ENCODE measurements at places on chromosomes 16 and 17. TPM values are rescaled to one million over a fixed set of nuclear protein-coding genes. Genes with fewer than 3 reads are reported as not detected.

MYCBPAP gene
- 4.1 TPM for total RNA-seq

OR4D1 gene
- total RNA-seq, result not detected

CCL8 gene
- 1.2 TPM for total RNA-seq

ARHGAP23 gene
- total RNA-seq, result 18.7 TPM

HID1 gene
- total RNA-seq, result 0.23 TPM

PDILT gene
- not detected for total RNA-seq

ZNF385C gene
- under 0.01 TPM for total RNA-seq

CACNG1 gene
- not detected for total RNA-seq

EPOP gene
- total RNA-seq, result 0.90 TPM

TSEN54 gene
- total RNA-seq, result 10.0 TPM

DOC2A gene
- total RNA-seq, result 0.23 TPM

SMIM36 gene
- total RNA-seq, result not detected

TEN1 gene
- total RNA-seq, result 11.1 TPM
